ENCODE measurements at places on chromosomes 12 and 14.

DNA sequence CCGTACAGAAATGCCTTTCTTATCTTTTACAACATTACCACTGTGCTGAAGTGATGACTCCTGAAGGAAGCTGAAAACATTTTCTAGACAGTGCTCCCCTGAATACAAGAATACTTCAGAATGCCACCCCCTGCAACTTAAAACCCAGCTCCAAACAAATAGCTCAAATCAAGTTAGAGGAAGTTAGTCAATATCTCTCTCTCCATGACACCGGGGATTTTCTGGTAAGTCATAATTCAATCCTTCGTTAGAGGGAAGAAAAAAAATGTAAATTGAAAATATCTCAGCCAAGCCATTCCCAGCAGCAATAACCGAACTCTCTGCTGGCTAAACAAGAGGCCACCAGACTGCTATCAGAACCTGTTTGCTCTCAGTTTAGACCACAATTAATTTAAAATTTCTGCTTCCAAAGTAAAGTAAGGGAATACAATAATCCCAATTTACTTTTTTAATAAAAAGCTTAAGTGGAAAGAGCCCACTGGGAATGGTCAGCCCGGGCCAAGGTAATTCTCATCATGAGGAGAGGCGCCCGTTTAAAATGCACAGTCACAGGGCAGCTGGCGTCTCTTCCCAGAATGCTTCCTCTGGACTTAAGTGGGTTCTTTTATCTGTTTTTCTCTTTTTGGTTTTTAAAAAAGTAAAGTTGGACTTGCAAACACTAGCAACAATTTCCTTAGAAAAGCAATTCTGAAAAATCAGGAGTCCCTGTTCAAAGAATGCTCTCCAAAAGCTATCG, 710.1 kb upstream of the STXBP6 start:
- DNase-seq: no peak

GRCh38 chr14:94601884-94602391, 10.3 kb upstream of the SERPINA3 start:
- no peak for DNase-seq

DNA sequence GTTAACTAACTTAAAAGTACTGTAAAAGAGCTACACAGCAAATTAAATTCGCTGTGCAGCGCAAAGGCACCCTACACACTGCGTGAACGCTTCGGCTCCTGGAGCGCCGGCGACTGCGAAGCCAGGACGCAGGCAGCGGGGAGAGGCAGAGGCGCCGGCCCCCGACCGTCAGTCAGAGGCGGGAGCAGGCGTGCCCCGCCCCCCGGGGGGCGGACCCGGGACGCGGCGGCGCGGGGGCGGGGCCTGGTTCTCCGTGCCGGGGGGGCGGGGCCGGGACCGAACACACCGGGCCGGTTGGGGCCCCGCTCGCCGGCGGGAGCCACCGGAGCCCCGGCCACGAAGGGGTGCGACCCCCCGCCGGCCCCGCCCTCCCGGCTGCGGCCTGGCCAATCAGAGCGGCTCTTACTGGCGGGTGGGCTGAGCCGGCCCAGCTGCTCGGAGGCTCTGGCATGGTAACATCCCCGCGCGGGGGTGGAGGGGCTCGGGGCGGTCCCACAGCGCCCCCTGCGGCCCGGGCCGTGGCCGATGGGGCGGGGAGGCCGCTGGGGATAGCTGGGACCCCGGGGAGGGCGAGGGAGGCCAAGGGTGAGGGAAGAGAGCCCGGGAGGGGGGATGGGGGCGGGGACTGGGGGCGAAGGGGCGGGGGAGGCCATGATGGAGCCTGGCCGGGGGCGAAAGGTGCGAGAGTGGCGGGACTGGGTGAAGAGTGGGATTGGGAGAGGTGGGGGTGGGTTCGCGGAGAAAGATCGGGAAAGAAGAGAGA, at the start of gene PRPF40B:
TSS of gene PRPF40B (plus strand) at position 420 of the 763 bp plus-strand sequence. CDS start at position 450, 30 bp downstream.
- peak; percentile 54 for DNase-seq

GRCh38 chr14:103020271-103021170, 36.8 kb downstream of the CDC42BPB start:
- DNase-seq: no peak

- DNase-seq: no peak
These were observed 25.2 kb upstream of the TSPAN8 start for GRCh38 chr12:71183018-71183417.

All from stimulated activated CD4-positive, alpha-beta T cell treated with anti-CD3 and anti-CD28 coated beads, Interleukin-1b, Interleukin-23, amount 100 ng/mL, for 24 hours (primary cell).